ENCODE measurements at places on chromosomes 12 and 14.

DNA sequence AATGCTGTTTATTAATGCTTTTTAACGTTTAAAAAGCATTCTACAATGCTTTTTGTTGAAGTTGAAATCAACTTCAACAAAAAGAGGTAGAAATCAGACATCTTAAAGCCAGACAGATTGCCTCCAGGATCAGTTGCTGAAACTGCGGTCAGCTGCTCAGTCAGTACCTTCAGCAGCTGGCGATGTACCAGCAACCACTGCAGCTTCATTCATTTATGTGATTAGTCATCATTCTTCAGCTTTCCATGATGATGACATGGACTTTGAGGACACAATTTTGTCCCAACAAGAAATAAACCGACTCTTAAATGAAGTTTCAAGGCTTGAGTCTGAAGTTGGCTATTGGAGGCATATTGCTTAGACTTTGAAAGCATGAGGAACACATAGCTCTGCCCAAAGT lies 31.5 kb upstream of the NUAK1 start:
- no peak for DNase-seq

GRCh38 chr12:11771356-11771755 lies 121.9 kb downstream of the ETV6 start:
- no peak for DNase-seq

DNA sequence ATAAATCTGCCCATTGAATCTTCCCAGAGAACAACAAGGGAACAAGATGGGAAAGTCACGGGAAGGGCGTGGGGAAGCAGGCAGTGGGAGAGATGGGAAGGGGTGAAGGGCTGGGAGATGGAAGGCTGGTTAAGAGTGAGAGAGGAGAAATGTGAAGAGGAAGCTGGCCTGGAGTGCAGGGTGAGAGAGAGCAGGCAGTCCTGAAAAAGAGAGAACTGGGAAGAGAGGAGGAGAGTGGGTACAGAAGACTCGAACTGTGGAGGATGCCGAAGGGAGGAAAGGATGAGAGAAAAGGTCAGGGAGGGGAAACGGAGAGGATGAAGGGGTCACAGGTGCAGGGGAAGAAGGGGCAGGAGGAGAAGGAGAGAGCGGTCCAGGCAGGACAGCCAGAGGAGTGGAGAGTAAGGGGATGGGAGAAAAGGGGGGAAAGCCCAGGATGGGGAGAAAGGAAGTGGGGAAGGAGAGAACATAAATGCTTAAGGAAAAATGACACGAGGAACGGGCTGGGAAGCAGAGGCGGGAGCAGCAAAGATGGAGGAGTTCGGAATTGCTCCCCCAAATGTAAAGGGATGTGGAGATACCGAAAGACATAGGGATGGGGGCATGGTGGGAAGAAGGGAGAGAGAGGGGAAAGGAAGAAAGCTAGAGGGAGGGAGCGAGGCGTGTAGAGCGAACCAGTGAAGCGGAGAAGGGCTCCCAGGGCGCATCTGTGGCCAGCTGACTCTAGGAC lies 1.2 kb downstream of the PIANP start:
- DNase-seq, result no peak

DNA sequence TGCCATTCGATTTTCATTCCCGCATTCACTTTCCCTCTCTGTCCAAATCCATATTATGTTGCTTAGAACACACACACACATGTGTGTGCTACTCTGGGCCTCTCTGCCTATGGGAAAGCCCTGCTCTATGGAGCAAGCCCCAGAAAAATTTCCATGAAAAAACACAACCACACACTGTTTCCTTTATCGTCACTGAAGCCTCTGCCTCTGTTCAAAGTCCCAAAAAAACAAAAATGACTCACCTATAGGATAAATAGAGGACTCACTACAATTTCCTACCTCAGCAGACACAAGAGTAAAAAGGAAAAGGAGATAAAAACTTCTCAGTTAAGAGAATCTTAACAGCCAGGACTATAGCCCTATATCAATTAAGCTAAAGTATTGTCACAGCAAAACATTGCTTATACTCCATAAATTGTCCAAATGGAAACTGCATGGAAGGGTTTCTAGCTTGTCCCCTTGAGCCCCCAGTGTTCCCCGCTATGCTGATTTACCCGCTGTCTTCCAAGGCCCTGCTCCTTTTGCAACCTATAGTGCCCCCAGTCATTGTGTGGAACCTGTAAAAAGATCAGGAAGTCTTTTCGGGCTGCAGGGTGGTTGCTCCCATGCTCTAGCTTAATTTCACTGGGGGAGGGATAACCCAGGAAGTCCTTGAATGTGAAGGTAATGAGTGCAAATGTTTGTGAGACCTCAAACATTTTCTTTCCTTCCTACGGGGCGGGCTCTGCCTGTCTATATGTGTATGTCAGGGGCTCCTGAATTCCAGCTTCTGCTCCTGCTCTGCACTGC lies 11.1 kb upstream of the PIP4K2C start:
- no peak for DNase-seq

- DNase-seq, result no peak
Observed at GRCh38 chr12:109966546-109966945, 29.6 kb downstream of the GIT2 start.

DNA sequence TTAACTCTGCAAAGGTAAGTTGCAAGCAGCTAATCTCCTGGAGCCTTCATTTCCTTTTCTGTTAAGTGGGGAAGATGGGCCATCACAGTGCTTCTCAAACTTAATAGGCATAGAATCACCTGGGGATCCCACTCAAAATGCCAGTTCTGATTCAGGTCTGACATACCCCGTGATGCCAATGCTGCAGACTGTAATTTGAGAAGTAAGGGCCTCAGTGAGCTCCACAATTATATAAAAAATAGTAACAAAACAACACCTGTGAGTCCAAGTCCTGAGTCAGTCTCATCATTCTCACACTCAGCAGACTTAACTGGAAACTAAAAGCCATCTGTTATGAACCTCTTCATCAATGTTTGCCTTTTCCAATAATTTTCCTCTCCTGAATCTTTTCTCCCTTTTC lies 10.8 kb upstream of the PSMA6 start:
- no peak for DNase-seq

DNA sequence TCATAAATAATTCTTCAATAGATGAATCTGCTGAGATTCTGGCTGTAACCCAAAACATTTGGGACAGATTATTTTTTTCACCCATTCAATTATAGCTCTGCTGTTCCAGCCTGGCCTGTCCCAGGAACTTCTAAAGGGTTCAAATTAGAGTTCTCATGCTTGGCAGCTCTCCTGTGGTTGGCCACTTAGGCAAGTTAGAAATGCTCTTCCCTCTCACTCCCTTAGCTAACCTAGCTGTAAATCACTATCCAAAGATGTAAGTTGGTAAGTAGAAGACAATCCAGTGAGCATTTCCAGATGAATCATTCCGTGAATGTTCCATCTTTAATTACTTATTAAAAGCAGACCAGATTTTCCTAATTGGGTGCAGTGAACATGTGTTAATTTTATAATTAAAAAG lies 760.4 kb upstream of the TBX3 start:
- DNase-seq, result no peak

DNA sequence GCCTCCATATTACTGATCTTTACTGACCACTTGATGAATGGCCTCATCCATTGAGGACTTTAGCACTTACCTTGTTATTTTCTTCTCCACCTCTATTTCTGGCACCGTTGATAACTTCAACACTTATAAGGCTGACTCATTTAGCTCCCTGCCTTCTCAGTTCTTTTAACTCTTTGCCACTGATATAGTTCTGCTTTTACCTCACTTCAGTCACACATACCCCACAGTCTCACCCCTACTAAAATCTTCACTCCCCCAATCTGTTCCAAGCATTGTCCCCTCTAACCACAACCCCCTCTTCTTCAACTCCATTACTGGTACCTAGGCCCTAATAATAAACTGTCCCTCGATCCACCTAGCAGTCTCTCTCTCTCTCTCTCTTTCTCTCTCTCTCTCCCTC lies 141.0 kb downstream of the PAH start:
- DNase-seq, result no peak

DNA sequence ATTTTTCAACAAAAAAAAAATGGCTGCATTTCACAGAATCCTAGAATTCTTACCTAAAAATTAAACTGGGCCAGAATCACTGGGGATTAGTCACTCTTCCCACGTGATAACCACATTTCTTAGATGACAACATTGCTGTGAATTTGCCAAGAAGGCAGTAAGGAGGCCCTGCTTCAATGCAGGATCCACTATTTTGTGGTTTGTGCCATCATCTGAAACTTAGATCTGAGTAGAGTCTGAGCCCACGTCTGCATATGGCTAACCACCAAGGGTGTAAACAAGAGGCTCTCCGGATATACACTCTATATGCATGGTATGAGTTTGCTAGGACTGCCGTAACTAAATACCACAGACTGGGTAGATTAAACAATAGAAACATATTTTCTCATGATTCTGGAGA lies 24.4 kb upstream of the TBX5 start:
- DNase-seq, result no peak

GRCh38 chr12:76976777-76977382 lies 88.5 kb downstream of the E2F7 start:
- no peak for DNase-seq

- no peak for DNase-seq
Observed at GRCh38 chr12:56297400-56297799, 2.7 kb downstream of the CS start.

DNA sequence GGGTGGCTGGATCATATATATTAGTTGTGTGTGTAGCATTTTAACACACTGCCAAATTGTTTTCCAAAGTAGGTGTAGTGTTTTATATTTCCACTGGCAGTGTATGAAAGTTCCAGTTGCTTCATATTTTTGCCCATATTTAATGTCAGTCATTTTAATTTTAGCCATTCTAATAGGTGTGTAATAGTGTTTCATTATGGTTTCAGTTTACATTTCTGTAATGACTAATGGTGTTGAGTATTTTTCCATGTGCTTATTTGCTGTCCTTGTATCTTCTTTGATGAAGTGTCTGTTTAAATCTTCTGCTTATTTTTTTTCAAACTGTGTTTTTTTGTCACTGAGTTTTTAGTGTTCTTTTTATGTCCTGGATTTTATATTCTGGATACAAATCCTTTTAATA lies 8.7 kb downstream of the TBC1D15 start:
- DNase-seq, result no peak

GRCh38 chr14:30849354-30849753 lies 25.0 kb upstream of the COCH start:
- no peak for DNase-seq

DNA sequence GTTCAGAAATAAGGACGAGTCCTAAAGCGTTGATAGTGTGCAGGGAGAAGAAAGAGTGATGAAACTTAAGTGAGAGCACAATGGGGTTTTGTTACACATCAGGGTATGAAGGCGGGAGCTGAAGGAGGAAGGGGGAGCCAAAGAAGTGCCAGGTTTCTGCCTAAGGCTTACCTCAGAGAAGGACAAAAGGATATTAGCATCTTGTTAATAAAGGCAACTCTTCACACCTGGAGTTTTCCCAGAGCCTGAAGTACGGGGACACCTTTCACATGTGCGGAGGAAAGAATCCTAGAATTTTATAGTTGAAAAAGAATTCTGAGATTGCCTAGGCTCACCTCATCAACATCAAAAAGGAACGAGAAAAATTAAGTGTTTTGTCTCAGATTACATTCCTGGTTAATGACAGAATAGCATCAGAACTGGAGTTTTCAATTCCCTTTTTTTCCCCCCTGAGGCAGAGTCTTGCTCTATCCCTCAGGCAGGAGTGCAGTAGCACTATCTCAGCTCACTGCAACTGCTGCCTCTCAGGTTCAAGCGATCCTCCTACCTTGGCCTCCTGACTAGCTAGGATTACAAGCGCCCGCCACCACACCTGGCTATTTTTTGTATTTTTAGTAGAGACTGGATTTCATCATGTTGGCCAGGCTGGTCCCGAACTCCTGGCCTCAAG lies 2.2 kb upstream of the SAV1 start:
- DNase-seq, result no peak

DNA sequence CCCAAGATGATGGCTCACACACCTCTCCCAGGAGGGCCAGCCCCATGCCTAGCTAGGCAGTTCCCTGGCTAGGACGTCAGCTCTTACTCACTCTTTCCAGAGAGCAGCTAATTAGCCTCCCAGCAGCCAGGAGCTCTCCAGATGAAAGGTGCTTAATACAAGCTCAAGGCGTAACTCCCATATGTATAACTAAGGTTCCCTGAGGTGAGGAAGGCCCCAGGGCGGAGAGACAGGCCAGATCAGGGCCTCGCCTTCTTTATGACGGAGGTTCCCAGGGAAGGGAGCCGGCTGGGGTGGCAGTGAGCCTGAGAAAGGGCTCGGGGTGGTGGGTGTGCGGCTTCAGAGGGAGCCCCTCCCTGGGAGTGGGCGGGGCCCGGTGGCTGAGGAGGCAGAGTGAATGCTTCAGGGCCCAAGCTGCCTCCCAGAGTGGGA lies 26.4 kb upstream of the ZFP36L1 start:
- no peak for DNase-seq

Measured in CD4-positive, alpha-beta T cell treated with Interferon alpha-2 for 1 hour (primary cell).